ENCODE measurements at places on chromosomes 7 and 10.

DNA sequence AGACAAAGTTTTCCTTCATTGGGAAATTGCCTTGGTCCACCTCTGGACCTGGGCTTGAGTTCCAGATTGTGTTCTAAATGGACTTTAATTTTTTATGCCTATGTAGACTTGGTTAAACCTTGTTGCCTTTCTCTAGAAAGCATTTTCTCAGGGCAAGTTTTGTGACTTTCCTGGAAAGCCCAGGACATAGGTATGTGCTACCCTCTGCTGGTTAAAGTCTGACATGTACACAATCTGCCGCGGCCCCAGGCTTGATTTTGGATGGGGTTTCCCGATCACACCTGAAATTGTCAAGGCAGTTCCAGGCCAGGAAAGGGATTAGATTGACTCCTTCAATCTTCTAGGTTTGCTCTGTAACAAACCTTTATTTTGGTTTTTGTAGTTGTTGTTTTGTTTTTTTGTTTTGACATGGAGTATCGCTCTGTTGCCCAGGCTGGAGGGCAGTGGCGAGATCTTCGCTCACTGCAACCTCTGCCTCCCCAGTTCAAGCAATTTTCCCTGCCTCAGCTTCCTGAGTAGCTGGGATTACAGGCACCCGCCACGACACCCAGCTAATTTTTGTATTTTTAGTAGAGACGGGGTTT, 14.1 kb upstream of the AKR1B10 start:
- DNase-seq: peak; percentile 20

DNA sequence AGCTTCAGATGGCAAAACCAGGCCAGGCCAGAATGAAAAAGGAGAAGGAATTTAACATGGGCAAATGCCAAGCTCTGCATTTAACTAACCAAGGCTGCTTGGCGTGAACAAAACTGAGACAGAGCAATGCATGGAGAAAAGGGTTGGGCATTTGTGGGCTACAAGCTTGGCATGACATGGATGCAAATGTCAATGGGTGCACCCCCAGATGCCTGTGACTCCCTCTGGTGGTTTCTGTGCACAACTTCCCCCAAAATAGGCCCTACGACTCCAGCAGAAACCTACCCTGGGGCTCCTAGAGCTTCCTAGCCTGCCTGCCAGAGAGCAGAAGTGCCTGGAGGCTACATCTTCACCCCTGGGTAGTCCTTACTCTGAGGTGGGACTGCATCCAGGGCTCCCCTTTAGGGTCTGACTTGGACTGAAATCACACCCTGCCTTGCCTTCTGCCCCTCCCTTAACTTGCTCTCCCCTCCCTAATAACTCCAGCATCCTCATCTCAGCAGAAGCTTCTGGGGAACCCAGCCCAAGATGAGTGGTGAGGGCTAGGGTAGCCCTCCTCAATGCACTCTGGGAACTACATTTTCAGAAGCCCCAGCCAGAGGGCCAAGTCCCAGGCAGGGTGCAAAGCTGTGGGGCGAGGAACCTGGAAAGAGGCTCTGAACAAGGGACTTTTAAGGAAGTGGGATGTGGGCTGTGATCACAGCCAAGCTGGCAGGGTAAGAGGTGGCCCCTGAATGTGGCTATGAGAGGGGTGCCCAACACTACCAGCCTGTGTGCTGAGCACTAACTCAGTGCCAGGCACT, 11.3 kb downstream of the GPRIN2 start:
- DNase-seq: no peak

- no peak for DNase-seq
Observed at GRCh38 chr7:81236560-81236959, 317.7 kb upstream of the SEMA3C start.

GRCh38 chr10:116240157-116240950, 32.7 kb downstream of the GFRA1 start:
- no peak for DNase-seq

DNA sequence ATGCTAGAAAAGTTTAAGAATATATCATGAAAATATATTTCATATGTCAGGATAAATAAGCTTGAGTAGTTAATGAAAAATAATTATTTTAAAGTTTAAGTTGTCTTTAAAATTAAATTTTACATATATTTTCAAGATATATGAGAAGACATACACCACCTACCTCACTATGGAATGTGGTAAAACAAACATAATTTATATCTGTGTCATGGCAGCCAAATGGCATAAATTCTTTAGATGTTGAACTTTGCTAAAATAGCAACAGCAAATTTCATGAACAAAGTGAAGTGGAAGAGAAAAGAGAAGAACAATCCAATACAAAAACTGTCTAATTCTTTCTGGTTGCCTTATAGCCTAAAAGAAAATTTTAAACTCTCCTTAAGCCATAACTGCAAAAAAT, 39.6 kb upstream of the SLC16A12 start:
- no peak for DNase-seq

- no peak for DNase-seq
Observed at GRCh38 chr7:82839555-82839954, 323.1 kb downstream of the PCLO start.

- DNase-seq: no peak
Observed at GRCh38 chr7:140048989-140049338, 13.8 kb downstream of the PARP12 start.

DNA sequence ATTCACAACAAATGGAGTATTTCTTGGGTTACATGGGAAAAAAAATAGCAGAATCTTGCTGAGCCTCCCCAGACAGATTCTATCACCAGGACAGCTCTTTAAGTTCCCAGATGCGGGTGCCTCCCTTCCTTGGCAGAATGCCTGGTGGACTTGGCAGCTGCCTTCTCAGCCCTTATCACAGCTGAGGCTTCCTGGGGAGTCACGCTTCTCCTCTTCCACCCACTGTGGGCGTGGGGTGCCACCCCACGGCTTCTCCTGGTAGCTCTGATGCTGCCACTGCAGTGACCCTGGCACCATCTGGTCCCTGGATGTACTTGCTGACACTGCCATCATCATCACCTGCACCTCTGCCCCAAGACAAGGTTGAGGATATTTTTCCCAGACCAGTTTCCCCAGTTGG, 16.2 kb upstream of the NME8 start:
- peak; percentile 85 for DNase-seq

DNA sequence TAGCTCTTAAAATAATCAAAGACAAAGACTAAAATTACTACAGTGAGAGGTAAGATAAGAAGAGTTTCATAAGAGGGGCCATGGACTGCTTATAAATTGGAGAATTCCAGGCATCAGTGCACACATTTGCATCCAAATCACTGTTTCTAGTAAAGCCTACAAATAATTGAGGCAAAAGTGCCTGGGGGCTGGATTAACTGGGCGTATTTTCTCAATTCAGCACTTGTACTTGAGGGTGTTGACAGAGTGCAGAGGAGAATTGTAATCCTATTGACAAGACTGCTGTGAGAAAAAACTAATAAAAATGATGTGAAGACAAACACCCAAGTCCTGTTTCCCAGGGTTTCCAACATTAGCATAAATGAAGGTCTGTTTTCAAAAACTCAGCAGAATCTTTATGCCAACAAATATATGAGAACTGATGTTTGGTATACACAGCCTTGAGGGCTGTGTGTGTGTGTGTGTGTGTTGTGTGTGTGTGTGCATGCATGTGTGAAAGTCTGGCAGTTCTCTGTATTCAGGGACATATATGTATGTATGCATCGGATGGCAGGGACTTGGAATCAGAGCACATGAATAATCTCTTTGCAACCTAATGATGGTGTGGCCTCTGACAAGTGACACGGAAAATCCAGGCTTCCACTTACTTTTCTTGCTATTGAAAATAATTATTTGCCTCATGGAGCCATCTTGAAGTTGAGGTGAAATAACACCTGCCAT, 182.1 kb upstream of the CDC14C start:
- no peak for DNase-seq

DNA sequence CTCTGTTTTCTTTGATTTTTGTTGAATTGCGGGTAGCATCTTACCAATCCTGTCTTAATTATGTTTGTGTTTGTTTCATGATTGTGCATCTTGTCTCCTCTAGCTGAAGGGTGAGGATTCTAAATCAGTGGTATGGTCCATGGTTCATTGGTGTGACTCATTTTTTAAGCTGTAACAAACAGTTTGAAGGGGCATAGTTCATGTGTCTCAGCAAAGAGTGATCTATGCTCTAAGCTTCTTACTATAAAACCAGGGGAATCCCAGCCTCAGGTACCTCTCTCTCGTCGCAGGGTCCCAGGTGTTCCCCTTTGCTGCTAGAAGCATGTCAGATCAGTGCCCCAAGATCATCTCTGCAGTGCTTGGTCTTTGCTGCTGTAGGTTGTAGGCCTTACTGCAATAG, 100.1 kb downstream of the OTUD1 start:
- no peak for DNase-seq

DNA sequence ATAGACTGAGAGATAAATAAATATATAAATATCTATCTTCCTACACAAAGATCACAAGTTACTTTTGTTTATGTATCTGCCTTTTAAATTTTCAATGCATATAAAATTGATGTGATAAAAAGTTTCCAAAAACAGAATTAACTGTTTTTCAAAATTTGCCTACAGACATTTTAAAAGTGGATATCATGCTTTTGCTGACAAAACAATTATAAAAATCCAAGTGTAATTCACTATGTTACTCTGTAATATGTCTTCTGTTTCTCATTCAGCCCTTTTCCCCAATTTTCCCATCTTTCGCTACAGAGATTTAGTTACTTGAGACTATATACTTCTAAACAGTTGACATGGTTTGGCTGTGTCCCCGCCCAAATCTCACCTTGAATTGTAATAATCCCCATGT, 37.7 kb downstream of the SLC25A13 start:
- DNase-seq: no peak

DNA sequence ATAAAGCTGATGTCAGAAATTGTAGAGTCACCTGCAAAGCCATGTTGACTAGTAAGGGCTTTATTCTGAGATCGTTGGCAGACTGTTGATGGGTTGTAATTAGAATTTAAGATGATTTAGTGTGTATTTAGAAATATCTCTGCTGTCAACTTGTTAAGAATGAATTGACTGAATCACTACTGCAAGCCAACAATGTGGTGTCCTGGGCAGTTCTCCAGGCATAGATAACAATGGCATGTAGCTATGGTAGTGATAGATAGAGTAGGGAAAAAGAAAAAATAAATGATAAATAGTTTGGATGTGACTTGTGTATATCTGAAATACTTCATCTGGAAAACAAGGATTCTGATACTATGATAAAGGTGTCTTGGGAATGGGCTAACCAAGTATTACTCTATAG, 640.2 kb downstream of the ARL4A start:
- no peak for DNase-seq

DNA sequence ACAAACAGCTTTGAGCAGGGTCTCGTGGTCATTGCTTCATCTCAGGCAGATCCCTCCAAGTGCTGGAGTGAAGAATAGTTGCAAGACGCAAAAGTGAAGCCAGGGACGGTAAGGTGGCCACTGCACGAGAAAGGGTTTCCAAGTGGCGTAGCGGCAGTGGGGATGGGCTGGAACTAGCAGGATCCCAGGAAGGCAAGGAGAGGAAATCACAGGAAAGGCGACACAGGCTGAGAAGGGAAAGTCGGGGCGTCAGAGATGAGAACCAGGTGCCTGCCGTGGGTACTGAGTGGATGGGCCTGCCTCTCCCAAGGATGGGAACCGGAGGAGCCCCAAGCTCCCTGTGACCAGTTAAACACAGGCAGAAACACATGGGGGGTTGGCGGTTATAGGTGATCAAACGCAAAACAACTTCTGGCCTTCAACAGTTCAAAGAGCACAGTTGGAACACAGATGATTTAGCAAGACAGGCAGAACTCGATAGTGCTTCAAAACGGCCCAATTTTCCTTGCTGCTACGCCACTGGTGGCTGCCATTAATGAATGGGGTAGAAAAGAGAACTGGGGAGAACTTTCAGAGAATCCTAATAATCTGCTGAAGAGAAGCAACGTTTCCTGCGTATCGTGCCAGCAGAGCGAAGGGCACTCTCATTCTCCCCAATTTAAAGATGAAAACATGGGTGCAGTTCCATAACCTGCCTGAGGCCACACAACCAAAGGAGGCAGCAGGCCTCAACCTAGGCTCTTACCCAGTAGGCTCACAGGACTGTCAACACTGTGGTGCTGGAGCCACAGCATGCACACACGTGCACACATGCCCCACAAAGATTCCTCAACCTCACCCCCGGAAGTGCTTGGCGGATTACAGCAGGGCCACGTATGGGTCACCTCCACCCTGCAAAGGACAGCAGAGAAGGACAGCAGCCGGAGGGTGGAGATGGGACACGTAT, 61.9 kb downstream of the MAD1L1 start:
- DNase-seq: no peak

GRCh38 chr10:114002422-114002821, 41.2 kb upstream of the ADRB1 start:
- DNase-seq: no peak

- DNase-seq: no peak
Observed at GRCh38 chr7:154794147-154794780, 208.7 kb downstream of the PAXIP1 start.

GRCh38 chr10:71769279-71769823, 4.0 kb downstream of the VSIR start:
- no peak for DNase-seq

GRCh38 chr10:60578217-60578616, 188.5 kb upstream of the ANK3 start:
- DNase-seq: no peak

DNA sequence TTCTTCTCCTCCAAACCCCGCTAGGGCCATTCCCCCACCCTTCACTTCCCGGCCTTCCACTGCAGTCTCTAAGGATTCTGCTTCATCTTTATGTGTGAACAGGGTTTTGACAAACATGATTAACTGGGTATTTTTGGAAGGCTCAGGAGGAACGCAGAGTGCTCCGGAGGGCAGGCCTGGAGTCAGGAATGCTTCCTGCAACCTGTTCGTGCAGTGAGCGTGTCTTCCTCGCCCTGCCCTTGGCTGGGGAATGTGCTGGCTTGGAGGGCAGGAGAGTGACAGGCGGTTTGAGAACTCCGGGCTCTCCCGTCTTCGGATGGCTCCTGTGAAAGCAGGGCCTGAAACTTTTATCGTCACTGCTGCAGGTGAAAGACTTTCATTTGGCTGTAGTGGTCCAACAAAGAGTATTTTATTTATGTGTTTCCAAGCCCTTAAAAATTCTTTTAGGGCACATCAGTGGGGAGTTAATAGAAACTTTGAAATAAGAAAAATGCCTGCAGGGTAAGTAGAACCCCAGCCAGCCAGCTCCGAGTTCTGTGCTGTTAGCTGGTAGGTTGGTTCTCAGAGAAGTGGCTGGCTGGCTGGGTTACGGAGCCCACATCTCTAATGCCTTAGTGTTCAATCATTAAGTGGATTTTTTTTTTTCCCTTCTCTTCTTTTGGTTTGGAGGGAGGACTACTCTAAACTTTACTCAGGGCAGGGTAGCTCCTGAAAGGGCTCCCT, 51.0 kb downstream of the TCF7L2 start:
- DNase-seq: no peak
